Omental fat pad (tissue), 4 donors: ENCODE measurements at places on chromosomes 4 and X.

GRCh38 chr4:99161373-99162099 lies 17.4 kb upstream of the ADH4 start:
- DNase-seq: no peak

DNA sequence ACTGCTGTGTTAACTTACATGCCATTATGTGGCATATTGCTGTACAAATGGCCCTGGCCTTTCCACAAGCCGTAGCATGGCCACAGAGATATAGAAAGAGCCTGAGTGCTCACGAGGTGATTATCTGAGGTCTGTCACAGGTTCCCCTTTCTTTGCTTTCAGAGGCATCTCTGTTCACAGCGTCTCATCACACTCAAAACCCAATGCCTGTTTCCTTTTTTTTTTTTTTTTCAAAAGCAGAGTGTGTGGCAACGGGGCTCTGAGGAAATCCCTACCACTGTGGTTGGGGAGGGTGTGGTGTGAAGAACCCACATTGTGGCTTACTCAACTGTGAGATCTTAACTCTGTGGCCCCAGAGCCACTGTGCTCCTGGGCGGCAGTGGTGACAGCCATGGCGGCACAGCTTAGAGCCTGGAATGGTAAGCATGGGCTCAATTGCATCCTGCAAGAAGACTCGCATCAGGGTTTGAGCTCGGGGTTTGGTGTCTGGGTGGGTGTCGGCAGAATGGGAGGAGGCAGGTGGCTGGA lies 30.8 kb downstream of the RTL5 start:
- no peak for DNase-seq

DNA sequence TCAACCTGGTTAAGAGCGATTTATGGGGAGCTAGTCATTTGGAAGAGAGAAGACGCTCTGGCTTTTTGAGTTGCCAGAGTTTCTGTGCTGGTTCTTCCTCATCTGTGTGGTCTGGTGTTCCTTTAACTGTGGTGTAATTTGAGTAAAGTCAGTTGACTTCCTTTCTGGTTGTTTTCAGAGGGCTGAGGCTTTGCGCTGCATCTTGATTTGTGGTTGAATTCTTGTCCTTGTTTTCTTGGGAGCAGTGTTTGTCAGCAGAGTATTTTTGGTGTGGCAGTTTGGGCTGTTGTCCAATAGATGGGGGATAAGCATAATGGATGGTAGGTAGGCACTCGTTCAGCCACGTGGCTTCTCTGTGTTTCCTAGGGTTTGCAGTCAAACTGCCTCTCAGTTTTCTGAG lies 2143.2 kb upstream of the TENM3 start:
- DNase-seq: no peak

- DNase-seq: no peak
These were observed 1430.0 kb downstream of the ARAP2 start for GRCh38 chr4:34814266-34814665.

GRCh38 chr4:35538807-35539206 lies 705.5 kb downstream of the ARAP2 start:
- DNase-seq: no peak

DNA sequence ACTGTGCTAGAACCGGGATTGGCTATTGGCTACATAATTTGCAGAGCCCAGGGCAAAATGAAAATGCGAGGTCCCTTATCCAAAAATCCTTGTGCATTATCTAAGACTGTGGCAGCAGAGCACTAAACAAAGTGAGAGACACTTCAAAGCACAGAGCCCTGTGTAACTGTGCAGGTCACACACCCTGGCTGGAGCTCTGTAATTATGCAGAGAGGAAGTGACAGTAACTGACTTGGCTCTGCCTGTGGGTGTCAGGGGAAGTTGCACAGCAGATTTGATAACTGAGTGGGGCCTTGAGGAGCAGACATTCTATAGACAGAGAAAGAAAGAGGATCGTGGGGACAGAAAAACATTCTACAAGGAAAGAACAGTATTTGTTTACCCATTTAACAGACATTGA lies 173.5 kb upstream of the FMR1 start:
- DNase-seq: no peak

DNA sequence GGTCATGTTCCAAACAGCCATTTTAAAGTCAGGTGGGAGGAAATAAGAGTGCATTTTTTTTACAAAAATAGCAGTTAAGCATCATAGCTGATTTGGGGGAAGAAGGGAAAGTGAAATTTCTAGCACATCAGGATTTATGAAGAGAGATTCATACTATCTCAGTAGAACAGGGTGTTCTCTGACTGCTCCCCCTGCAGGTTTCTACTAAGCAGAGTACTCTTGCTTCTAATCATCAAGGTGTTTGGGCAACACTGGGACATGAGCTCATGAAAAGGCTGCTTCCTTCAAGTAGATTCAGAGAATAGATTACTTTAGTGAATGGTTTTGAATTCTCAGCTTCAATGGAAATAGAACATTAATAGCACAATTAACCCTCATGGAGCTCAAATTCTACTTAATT lies 591.4 kb upstream of the PCDH10 start:
- no peak for DNase-seq

GRCh38 chrX:110268395-110268794 lies 49.5 kb downstream of the AMMECR1 start:
- no peak for DNase-seq

DNA sequence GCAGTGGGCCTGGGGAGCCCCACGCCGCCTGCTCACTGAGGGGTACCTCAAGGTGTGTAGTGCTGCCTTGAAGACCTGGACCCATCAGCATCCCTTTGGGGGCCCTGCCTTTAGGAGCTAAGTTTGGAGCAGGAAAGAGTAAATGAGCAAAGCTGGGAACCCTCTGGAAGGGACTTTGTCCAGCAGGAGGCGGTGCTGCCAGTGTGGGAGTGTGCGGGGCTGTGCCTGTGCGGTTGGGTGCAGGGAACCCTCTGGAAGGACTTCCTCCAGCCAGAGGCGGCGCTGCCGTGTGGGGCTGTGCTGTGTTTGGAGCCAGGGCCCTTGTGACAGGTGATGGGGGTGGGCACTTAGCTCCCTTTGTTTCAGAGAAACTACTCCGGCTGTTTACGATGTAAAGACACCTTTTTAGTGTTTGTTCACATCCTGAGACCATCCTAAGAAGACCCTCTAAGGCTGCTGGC lies 25.8 kb downstream of the RGS12 start:
- no peak for DNase-seq

DNA sequence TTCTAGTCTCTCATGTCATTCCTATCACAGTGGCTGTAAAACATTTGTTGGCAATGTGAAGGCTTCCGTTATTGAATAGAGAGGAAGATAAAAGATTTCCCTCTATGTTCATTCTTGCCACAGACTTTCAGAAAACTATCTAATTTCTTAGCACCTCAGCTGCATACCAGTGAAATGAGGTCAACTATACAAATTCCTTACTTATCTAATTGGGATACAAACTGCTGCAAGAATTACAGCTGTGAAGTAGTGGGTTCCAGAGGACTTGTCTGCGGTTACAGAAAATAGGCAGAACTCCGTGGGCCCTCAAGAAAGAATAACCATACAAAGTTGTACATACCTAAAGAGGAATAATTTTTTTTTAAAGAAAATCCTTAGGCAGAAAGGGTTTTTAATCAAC lies 175.8 kb downstream of the PPP1R2C start:
- DNase-seq: no peak

- no peak for DNase-seq
These were observed 497.1 kb downstream of the SMARCA1 start for GRCh38 chrX:129026202-129026601.

DNA sequence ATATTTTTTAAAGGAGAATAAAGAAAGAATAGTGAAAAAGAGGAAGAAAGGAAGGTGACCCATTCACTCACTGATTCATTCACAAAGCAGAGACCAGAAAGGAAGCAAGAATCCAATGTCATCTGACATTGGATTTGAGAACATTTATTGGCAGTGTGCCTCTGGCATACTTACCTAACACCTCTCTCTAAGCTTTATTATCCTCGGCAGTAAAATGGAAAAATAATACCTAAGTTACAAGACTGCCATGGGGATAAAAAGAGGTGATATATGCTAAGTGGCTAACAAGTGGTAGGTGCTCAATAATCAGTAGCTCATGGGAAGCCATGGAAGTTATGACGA lies 41.6 kb upstream of the PPARGC1A start:
- no peak for DNase-seq

DNA sequence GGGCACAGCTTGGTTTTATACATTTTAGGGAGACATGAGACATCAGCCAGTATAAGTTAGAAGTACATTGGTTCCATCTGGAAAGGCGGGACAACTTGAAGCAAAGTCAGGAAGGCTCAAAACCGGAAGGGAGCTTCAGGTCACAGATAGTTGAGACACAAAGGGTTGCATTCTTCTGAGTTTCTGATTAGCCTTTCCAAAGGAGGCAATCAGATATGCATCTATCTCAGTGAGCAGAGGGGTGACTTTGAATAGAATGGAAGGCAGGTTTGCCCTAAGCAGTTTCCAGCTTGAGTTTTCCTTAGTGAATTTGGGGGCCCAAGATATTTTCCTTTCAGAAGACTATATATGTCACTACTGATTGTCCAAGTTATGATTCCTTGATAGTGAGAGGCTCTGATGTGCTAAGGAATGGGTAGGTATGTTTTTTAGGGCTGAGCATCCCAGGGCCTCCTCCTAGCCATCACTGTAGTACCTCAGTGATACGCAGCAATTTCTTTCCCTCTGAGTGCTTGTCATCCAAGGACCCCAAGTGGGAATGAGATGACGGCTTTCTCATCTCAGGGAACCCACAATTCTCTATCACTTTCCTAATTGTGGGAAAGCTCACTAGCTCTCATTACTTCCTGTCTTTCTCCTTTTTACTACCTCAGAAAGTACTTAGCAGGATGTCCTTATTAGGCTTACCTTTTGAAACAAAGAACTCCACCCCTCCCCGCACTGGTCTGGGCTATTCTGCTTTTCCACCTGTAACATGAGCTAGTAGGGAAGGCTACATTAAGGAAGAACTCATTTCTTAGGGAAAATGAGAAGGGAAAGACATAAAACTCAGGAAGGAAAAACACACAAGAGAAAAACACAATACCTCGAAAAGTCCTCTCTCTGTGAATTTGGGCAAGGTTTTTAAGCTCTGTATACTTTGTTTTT lies 632.7 kb downstream of the RAPGEF2 start:
- no peak for DNase-seq

- no peak for DNase-seq
These were observed 62.2 kb upstream of the GPR78 start for GRCh38 chr4:8517946-8518345.

GRCh38 chrX:78514852-78515251 lies 144.3 kb downstream of the RTL3 start:
- DNase-seq: no peak

- no peak for DNase-seq
These were observed 25.3 kb downstream of the USP46 start for GRCh38 chr4:52633846-52634245.

DNA sequence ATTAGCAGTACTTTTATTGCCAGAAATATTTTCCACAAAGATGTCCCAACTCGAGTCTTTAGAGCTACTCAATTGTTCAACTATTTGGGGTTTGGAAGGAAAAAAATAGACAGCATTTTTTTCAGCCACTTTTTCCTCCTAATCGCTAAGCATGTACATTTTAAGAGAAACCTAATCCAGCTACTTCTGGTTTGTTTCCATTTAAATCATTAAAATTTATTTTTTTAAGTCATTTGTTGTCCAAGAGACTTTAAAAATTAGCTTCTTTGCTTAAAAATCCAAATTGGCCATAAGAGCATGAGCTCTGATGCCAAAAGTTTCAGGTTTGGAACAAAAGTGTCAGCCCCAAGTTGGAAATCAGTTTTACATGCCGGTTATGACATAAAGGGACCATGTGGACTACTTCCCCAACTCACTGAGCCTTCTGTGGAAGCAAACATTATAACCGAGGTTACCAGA lies 186.3 kb upstream of the INTU start:
- DNase-seq: no peak

- DNase-seq: no peak
These were observed 90.3 kb downstream of the RLIM start for GRCh38 chrX:74523870-74524735.

GRCh38 chr4:130080872-130081451 lies 985.0 kb downstream of the C4orf33 start:
- DNase-seq: no peak

GRCh38 chr4:109990261-109991257 lies 77.9 kb downstream of the EGF start:
- DNase-seq: no peak

- DNase-seq: no peak
These were observed 139.9 kb downstream of the CPXCR1 start for GRCh38 chrX:88886908-88887307.

- no peak for DNase-seq
These were observed 99.8 kb downstream of the PJA1 start for GRCh38 chrX:69065451-69065850.

DNA sequence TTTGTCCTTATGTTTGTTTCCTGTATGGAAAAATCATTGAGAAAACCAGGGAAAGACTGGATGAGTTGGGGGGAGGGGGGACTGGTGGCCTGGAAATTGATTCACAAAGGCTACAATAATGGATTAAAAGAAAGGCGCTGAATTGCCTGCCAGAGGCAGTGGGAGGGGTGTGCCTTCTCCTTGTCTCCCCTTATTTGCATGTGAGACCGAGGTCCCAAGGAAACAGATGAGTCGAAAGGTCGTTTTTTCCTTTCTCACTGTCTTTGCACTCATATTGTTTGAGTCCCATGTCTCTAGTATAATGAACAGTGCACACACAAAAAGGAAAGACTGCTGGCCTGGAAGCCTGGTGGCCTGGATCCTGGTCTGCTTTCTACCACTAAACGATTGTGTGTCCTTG lies 86.6 kb upstream of the ZDHHC15 start:
- no peak for DNase-seq

DNA sequence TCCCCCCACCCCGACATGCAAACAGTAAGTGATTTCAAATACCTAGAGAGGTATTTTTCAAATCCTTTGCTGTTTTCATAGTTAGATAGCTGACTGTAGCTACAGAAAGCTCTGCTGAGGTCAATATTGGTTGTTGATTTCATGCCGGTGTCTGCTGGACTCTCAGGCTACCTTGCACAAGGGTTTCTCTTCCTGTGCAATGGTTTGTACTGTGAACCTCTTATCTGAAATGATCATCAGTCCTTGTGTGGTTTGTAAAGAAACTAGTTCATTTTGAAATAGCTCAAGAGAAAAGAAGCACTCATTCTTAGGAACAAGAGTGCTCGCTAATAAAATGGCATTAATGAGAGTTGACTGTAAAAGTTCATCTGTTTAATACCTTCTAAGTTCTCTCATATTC lies 2.1 kb downstream of the MTM1 start:
- no peak for DNase-seq

- no peak for DNase-seq
These were observed 664.2 kb downstream of the ADGRL3 start for GRCh38 chr4:61864286-61864685.

- no peak for DNase-seq
These were observed 46.2 kb upstream of the FAM9A start for GRCh38 chrX:8847360-8847759.
